Activated T-helper 1 cell treated with anti-CD3 and anti-CD28 coated beads, Interleukin-2, amount 50 U/mL, for 16 hours (primary cell): ENCODE measurements at places on chromosomes 2 and 18.

DNA sequence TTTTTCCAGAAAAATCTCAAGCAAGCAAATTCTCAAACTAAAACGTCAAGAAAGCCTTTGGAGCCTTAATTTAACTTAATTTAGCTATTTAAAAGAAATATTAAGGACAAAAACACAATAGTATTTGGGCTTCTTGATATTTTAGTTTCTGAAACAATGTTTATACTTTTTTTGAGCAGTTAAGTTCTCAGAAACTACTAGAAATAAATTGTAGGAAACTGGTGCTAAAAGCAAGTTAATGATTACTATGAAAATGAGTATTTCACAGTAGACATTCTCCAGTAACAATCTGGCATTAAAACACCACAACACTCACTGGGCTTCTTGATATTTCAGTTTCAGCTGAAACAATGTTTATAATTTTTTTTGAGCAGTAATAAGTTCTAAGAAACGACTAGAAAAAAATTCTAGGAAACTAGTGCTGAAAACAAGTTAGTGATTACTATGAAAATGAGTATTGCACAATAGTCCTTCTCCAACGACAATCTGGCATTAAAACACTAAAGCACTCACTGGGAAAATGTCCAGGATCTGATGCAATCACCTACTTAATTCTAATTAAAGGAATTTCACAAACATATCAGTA, 45.1 kb downstream of the TRAK2 start:
- DNase-seq = no peak

GRCh38 chr18:69518989-69519388, 118.3 kb downstream of the DOK6 start:
- no peak for DNase-seq

DNA sequence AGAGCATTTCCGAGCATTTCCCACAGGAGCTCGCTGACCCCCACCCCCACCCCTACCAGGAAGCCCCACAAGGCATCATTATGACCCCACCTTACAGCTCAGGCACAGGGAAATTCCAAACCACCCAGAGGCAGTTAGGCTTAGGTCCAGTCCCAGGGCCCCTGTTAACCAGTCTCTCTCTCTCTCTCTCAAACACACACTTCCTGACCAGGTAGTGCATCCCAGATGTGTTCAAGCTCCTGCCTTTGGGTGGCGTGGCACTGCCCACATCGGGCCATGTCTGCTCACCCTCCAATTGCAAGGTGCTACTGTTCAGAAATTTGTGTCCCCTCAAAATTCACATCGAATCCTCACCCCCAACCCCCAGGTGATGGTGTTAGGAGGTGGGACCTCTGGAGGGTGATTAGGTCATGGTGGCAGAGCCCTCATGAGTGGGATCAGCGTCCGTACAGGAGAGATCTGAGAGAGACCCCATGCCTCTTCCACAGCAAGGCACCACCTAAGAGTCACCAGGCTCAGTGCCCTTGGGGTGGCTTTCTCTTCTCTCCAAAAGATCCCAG, 8.8 kb downstream of the COPS9 start:
- no peak for DNase-seq

DNA sequence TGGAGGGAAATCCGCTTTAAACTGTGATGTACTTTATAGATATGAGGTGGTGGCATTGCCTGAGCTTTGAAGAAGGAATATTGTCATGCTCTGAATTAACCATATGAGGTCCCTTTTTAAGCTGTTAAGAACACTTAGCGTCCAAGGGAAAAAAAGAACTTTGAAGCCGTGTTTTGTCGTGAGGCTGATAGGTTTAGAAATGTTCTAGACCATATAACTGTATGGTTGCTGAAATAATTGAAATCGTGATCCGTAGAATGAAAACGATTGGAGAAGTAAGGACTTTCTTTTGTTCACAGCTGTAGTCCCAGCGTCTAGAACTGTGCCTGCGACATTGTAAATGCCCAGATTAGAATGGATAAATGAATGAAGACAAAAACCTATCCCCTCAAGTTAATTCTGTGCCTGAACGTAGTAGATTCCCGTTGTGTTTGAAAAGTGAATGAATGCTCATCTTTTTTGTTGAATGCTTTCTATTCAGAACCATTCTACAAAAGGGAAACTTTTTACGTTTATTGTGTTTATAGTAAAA, 1.5 kb downstream of the SMCHD1 start:
- DNase-seq = no peak

- no peak for DNase-seq
Measured at GRCh38 chr18:74967979-74968378, 241.0 kb downstream of the PTGR3 start.

- no peak for DNase-seq
Measured at GRCh38 chr2:170525566-170525900, 189.6 kb upstream of the SP5 start.
